Stimulated activated CD8-positive, alpha-beta memory T cell treated with anti-CD3 and anti-CD28 coated beads, Interleukin-2, amount 100 ng/mL, for 48 hours (primary cell): ENCODE measurements at places on chromosomes 7 and 10.

GRCh38 chr10:51092402-51092801 lies 18.1 kb downstream of the PRKG1 start:
- DNase-seq = no peak

GRCh38 chr10:62341419-62341818 lies 32.8 kb upstream of the ZNF365 start:
- no peak for DNase-seq

DNA sequence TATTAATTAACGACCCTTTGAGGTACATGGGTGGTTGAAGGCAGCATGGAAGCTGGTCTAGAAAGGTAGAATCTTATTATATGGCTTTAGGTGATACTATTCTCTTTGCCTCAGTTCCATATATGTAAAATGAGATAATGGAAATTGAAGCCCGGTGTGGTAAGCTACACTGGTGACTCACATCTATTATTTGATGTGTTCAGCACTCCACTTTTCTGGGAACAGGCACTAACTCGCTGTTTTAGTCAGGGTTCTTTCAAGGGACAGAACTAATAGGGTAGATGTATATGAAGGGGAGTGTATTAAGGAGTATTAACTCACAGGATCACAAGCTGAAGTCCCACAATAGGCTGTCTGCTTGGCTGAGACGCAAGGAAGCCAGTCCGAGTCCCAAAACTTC lies 4.4 kb upstream of the TRUB1 start:
- no peak for DNase-seq

DNA sequence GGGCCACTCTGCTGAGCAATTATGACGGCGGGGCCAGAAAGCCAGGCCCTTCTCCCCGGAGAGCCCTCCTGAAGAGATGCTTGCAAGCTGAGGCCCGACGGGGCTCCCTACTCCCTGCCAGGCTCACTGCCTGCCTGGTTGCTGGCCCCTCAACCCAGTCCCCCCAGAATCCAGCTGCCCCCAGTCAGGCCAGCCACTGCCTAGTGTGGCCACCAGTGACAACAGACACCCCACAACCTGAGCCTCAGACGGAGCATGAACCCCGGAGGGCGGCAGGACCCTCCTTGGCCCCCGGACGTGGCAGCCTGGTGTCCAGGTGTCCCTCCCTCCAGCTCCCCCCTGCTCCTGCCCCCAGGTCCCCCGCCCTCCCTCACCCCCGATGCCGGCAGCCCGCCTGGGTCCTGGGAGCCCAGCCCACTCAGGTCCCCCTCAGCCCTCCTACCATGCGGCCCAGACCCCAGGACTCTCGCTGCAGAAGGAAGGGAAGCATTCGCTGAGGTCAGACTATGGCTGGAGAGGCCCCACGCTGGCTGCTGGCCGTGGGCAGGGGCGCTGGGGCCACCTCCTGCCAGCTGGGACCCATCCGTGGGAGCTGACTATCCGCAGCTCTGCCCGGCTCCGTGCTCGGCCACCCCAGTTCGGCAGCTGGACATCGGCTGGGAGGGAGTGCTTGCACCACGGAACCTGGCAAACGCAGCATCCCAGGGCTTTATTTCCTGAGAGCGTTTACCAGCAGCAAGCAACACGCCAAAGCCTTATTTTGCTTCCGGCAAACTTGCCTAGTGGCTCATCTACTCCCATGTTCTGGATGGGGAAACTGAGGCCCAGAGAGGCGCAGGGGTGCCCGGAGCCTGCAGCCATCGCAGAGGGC lies 89.8 kb downstream of the UNCX start:
- no peak for DNase-seq

- no peak for DNase-seq
Observed at GRCh38 chr7:5450549-5451327, 27.1 kb upstream of the TNRC18 start.

DNA sequence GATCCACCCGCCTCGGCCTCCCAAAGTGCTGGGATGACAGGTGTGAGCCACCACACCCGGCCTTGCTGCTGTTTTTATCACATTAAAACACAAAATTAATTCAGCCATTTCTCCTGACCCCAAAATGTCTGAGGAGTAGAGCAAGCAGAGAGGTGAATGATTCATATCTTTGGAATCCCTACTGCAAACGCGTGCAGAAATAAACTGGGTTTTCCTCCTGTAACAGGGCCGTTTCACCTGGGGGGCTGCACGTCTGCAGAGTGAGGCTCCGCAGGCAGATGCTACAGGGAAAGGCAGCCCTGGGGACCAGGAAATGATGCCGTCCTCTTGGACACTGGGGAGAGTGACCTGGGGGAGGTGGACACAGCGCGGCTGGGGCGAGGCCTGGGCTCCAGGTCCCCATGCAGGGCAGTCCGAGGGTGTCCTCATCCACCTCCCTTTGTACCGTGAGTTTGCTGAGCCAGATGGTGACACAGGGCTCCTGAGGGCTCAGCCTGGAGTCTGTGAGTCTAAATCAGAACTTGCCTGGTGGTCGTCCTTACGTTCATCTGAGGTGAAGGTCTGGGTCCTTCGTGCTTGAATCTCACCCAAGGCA lies 41.9 kb downstream of the PDGFA start:
- no peak for DNase-seq

DNA sequence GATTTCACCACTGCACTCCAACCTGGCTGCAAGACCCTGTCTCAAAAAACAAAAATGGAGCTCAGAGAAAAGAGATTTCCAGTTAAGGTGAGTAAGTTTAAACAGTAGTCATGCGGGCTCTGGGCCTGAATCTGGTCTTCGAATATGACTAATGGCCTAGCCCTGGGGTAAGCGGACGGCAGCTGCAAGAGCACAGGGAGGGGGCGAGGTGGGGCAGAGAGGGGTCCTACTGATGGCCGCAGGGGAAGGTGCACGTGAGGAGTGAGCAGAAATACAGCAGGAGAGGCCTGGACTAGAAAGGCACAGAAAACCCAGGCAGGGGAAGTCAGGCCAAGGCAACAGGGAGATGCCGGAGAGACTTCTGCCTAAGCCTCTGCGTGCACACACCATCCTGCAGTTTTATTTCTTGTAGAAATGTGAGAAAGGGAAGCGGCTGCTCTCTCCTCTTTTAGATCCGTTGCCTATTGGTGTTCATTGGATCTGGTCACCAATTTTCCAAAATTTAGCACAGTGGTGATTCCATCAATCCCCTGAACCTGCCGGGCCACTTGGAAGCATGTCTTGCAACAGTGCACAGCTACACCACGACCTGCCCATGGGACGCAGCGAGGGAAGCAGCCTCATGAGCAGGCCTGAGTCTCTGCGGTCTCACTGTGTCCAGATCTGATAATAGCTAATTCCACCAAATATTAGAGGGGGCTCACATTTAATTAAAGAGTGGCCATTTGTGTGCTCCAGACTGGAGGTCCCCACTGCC lies 139.0 kb downstream of the PAXIP1 start:
- no peak for DNase-seq

- no peak for DNase-seq
Observed at GRCh38 chr7:18354108-18355085, 141.2 kb upstream of the HDAC9 start.

- no peak for DNase-seq
Observed at GRCh38 chr10:116715341-116715740, 27.0 kb downstream of the HSPA12A start.

DNA sequence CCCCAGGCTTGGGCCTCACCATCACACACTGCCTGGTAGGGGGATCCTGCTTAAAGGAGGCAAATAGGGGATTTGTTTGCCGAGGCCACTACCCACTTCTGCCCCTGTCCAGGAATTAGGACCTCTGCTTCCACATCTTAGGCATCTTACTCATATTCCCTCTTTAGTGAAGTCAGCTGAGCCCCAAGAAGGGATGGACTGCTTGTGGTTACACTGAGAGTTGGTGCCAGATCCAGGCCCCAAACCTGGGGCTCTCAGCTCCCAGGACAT lies 1.6 kb upstream of the GPRIN2 start:
- DNase-seq = no peak

DNA sequence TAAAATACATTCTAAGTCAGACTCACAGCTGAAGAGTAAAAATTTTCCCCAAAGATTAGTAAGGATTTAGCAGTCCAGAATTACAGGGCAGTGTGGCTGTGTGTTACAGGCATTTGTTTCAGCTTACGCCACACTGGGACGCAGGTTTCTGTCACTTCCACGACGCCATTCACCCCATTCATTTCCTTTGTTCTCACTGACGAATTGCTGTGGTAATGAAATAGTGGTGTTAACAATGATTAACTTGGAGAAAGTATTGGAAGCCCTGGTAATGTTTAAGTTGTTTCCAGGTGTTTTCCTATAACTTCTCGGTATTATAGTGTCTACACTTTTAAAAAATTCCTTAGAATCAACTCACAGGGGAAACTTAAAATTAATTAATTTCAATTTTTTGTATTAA lies 370.9 kb downstream of the SH2D4B start:
- DNase-seq = no peak

DNA sequence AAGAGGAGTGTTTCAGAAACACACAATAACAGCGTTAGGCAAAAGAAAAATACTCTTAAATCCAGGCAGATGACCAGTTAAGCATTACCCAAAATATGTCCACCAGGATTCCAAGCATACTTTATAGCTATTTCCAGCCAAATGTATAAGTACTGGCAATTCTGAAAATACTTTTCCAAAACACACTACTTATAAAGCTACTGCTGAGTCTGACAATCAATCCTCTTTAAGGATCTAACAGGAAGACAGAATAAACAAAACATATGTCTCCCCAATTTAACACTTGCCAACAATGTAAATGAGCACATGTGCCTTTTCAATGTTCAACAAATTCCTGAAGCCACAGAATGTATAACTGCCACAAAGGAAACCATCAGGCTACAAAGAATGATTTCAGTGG lies 370.9 kb downstream of the SORCS1 start:
- DNase-seq = no peak

GRCh38 chr10:121405096-121405495 lies 193.1 kb downstream of the FGFR2 start:
- DNase-seq = no peak

GRCh38 chr10:68604441-68604840 lies 44.3 kb downstream of the TET1 start:
- DNase-seq = no peak

GRCh38 chr7:149883452-149883861 lies 9.7 kb downstream of the ATP6V0E2 start:
- DNase-seq = peak; percentile 43

GRCh38 chr10:112615269-112615668 lies 168.3 kb downstream of the VTI1A start:
- no peak for DNase-seq

- no peak for DNase-seq
Observed at GRCh38 chr10:7272008-7272407, 138.8 kb downstream of the SFMBT2 start.

DNA sequence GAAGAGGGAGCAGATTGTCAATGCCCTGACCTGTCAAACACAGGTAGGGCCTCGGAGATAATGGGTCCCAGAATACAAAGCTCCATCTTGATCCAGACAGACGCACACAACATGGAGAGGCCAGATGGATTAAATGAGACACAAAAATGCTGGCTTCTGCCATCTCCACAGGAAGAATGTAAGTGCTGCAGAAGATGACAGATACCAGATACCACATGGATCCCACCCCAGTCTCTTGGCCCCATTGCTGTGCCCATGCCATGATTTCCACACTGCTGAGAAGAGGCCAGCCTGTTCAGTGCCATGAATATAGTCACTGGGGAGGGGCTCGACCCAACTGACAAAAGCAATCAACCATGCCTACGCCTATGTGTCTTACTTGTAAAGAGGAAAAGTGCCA lies 487.9 kb downstream of the PARD3 start:
- DNase-seq = no peak

- DNase-seq = no peak
Observed at GRCh38 chr7:50446542-50446960, 3.6 kb downstream of the FIGNL1 start.

- DNase-seq = peak; percentile 27
Observed at GRCh38 chr7:3673524-3673923, 372.5 kb downstream of the SDK1 start.

- no peak for DNase-seq
Observed at GRCh38 chr10:133173860-133174640, 14.0 kb downstream of the KNDC1 start.
